ENCODE measurements at places on chromosomes 11 and 22.
A peak's percentile ranks its signal among the peaks of the same experiment; 100 is the strongest.

- no peak for DNase-seq
These were observed 407.4 kb upstream of the SYN3 start for GRCh38 chr22:33465554-33465953.

GRCh38 chr22:49095366-49095765, 732.3 kb downstream of the BRD1 start:
- DNase-seq: no peak

- DNase-seq: no peak
These were observed 56.5 kb upstream of the ARHGAP32 start for GRCh38 chr11:129248618-129249017.

DNA sequence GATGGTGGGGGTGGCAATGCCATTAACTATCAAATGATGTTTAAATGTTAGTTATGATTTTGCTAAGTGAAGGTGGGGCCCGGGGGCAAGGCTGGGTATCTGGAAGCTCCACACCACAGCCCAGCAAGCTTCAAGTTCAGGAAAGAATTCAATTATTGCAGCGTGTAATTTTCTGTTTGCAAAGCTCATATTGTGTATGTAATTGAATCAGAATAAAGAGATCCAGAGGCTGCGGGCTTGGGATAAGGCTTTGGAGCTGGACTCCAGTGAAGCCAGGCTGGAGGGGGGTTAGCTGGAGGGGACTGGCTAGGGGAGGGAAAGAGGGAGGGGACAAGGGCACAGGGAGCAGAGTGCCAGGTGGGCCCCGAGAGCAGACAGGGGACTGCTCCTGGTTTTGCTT, 557.1 kb upstream of the CADM1 start:
- DNase-seq: no peak

DNA sequence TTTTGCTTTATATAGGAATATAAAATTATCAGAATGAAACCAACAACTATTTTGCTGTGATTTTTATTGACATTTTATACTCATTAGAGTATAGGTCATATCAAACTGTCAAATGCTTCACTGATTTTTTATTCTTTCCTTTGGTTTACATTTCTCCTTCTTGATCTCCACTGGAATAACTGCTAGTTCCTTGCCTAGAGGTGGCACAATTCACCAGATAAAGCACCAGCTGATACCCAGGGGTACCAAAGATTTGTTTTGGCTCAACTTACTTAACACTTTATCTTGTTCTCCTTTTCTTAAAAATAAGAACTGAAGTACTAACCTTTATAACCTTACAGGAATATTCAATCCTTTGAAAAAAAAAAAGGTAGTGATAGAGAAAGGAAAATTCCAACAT, 725.1 kb upstream of the CHORDC1 start:
- no peak for DNase-seq

DNA sequence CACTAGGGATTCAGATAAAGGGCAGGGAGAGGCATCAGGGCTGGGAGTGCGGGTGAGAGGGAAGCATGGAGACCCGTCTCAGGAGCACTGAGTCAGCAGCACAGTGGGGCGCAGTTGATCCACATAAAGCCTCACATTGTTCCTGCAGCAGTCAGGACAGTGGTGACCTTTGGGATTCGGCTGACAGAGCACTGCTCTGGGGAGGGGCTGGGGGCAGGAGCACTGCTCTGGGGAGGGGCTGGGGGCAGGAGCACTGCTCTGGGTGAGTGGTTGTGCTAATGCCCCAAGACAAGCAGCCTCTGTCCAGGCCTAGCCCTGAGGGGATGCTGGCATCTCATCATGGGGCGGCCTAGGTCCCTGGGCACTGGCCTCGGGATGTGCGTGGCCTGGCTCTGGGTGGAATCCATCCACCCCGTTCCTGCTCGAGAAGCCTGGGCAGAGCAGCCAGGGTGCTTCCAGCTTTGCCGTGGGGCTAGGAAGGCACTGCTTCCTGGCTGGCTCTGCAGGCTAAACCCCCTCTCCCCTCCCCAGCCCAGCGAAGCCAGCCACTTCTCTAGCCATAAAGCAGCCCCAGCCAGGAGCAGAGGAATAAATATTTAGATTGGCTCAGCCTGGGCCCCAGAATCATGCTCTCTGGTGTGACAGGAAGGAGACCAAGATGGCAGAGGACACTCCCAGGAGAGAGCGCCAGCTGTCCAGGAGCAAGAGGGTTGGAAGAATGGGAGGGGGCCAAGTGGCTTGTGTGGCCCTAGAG, 7.3 kb downstream of the OAF start:
- DNase-seq: no peak

GRCh38 chr22:45775569-45776312, 104.1 kb downstream of the ATXN10 start:
- DNase-seq: no peak

DNA sequence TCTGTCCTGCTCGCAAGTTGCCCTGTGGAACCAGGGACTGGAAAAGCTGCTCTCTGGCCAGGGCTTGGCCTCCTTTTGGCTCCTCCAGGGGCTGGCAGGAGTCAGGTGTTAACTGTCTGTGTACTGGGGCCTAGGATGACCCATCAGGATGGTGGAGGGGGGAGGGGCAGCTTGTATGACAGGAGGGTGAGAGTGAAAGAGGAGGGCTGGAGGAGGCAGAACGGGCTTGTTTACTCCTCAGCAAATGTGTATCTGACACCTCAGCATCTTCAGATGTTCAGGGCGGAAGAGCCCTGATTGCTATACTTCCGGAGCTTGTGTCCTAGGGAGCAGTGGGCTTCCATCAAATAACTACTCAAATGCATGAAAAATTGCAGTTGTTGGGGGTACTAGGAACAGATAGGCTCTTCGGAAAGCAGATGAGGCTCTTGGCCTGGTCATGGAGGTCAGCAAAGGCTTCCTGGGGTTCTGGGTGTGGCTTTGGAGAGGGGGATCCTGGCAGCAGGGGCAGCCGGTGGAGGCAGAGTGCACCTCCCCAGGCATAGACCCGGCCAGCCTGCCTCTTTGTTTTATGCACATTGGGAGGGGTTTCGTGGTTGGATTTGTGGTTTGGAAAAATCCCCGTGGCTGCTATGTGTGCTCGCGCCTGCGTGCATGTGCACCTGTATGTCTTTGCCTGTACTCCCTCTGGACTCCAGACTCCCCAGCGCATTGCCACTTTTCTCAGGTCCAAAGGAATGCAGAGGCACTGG, 31.2 kb downstream of the CD82 start:
- DNase-seq: peak; percentile 84

DNA sequence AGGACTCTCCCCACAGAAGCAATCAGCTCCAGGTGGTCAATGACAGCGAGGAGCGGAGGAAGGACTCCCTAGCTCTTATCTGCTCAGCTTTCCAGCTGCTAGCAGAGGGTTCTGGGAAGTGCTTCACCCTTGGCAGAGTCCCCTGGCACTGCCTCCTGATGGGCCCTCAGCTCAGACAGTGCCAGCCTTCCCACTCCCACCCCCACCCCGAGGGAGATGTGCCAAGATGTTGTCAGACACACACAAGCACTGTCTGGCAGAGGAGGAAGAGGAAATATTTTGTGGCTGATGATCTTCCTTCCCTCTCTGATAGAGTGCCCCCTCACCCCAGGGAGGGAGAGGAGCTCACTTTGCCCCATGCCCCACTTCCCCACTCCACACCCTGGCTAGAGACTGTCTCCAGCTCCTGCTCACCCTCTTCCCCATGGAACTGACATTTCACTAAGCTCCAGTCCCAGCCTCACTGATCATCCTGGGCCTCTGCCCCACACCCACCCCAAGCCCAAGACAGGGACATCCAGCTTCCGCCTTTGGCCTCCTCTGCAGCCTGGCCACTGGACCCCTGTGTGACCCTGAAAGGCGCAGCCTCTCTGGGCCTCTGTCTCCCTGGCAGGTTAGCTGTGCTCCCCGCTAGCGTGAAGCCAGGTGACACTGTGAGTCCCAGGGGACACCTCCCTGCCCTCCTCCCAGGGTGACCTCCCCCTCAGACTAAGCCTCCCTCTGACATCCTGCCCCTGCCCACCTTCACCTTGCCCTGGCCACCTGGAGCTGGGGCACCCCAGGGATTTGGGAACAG, 44.5 kb downstream of the SLCO2B1 start:
- DNase-seq: no peak

DNA sequence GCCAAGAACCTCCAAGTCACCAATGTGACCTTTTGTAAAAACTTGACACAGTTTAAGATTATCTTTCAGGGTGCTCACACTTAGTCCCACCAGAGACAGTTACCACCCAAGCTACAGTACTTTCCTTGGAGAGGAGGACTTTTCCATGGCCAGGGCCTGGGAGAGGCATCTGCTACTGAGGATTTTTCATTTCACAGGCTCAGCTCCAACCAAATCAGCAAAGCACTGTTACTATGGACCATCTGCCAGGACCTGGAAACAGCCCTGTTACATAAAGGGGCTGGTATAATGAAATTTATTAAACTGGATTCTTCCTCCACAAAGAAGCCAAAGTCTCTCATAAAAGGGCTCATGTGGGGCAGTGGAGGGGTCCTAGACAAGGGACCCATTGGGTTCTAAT, 38.6 kb downstream of the SERGEF start:
- no peak for DNase-seq

DNA sequence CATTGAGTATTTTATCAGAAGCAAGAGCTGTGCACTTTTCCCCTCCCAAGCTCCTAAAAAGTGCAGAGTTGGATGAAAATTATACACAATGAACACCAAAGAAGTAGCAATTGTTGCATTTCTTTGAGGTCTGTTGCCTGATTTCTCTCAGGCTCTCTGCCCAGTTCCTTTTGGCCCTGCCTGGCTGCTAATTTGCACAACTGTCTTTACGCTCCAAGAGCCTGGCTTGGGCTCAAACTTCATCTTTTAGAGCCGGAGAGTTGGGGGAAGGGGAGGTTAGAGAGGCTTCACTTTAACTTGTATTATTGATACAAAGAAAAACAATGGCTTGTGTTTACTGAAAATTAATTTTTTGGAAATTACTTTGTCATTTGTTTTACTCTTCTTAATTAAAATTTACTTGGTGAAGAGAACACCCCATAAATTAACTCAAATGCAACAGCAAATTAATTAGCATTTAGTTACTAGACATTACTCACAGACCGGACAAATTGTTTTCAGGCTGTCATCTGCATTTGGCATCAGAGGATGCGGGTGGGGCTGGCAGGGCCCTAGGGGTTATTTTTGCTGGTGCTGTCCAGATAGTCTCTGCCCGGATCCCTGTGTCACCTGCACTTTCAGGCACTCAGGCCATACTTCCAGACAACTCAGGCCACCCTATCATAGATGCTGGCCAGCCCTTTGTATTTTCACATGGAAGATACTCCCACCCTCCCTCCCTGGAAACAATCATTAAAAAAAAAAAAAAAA, 407.3 kb downstream of the NXPE2 start:
- no peak for DNase-seq

GRCh38 chr11:79208126-79208525, 232.7 kb downstream of the TENM4 start:
- no peak for DNase-seq

GRCh38 chr22:29765905-29766631, 739 bp downstream of the ZMAT5 start:
- peak; percentile 35 for DNase-seq

DNA sequence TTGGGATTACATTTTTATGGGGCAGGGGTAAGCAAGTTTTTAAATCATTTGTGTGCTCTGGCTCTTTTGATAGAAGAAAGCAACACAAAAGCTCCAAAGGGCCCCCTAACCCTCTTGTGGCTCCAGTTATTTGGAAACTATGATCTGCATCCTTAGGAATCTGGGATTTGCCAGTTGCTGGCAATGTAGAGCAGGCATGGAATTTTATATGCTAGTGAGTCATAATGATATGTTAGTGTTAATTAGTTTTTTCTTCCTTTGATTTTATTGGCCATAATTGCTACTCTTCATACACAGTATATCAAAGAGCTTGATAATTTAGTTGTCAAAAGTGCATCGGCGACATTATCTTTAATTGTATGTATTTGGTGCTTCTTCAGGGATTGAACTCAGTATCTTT, 10.1 kb downstream of the RAG1 start:
- no peak for DNase-seq

DNA sequence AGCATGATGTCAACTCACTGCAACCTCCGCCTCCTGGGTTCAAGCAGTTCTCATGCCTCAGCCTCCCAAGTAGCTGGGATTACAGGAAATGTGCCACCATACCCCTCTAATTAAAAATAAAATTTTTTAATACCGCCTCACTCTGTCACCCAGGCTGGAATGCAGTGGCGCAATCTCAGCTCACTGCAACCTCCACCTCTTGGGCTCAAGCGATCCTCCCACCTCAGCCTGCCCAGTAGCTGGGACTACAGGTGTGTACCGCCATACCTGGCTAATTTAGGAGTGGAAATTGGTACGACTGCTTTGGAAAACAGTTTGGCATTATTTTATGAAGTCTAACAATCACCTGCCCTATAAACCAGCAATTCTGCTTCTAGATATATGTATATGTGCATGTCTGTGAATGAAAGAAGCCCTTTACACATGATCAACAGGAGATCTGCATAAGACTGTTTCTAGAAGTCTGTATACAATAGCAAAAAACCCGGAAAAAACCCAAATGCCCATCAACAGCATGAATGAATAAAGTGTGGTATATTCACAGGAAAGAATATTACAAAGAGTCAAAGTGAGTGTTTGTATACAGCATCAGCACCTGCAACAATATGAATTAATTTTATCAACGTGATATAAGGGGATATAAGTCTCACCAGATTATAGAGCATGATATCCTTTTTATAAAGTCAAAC, 16.0 kb downstream of the SLC35F2 start:
- DNase-seq: no peak

- no peak for DNase-seq
These were observed 375.6 kb upstream of the CCDC90B start for GRCh38 chr11:83661491-83662350.

DNA sequence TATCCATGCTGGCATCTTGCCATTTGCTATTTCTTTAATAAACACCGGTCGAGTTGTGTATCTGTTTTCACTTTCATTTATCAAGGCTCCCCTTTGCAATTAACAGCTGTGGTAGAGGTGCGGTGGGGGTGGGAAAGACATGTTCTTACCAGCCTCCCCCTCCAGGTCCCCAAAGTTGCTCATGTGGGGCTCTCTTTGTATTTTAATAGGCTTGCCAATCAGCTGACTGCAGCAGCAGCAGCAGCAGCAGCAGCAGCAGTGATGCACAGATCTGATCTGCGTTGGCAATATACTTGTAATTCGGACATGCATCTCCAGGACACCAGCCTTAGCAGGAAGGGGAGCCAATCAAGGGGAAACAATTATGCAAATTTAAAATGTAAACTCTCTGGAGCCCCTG, 40.3 kb upstream of the E2F8 start:
- DNase-seq: no peak

GRCh38 chr11:131530407-131530806, 160.0 kb downstream of the NTM start:
- DNase-seq: no peak

DNA sequence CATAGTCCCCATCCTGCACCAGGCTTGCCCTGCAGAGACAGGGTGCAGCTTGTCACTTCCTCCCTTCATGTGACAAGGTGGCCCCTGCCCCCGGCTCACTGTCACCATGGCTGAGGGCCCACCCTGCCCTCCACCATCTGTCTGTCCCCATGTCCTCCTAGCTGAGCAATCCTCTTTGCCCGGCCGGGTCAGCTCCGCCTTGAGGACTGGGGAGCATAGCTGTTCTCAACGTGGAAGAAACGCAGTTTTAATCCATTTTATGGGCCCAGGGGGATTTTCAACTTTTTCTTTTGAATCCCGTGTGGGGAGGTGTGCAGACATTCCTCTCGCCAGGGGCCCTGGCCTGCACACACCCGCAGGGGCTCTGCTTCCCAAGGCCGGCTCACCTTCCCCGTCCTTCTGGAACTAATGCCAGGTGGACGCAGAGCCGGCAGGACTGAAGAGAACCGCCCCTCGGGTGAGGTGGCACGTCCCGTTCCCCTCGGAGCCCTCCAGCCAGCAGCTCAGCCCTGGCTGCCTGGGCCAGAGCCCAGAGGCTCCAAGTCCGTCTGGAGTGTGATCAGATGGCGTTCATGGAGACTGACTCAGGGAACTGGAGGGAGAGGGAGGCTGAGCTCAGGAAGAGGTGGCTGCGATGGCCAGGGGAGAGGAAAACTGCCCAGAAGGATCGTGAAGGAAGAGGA, 1108.7 kb downstream of the BRD1 start:
- no peak for DNase-seq

Data from activated CD4-positive, alpha-beta memory T cell treated with anti-CD3 and anti-CD28 coated beads, Interleukin-2, amount 10 ng/mL, durations not matched to agents 7 days and 5 days (primary cell).